Dermis microvascular lymphatic vessel endothelial cell (primary cell): ENCODE measurements at places on chromosomes 5 and 9.

DNA sequence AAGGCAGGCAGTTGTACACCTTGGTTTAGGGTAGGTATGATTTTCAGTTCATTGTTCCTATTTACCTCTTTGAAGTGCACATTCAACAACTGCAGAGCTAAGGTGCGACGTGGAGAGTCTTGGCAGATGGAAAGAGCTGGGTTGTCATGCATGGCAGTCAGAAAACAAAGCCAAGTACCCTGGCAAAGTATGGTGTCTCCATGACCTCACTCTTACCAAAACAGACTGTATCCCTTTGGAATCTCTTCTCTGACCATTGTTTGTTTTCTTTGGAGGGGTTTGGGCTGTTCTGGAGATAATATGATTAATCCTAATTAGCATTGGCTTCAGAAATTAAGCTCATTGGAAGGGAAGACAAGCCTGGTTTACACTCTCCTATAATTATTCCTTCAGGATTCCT is 665.7 kb downstream of the DNAH5 start:
- no peak for DNase-seq

GRCh38 chr9:86800681-86801080 is 146.6 kb downstream of the GAS1 start:
- no peak for DNase-seq

- no peak for DNase-seq
Measured at GRCh38 chr9:93592008-93592642, 15.7 kb downstream of the PHF2 start.

DNA sequence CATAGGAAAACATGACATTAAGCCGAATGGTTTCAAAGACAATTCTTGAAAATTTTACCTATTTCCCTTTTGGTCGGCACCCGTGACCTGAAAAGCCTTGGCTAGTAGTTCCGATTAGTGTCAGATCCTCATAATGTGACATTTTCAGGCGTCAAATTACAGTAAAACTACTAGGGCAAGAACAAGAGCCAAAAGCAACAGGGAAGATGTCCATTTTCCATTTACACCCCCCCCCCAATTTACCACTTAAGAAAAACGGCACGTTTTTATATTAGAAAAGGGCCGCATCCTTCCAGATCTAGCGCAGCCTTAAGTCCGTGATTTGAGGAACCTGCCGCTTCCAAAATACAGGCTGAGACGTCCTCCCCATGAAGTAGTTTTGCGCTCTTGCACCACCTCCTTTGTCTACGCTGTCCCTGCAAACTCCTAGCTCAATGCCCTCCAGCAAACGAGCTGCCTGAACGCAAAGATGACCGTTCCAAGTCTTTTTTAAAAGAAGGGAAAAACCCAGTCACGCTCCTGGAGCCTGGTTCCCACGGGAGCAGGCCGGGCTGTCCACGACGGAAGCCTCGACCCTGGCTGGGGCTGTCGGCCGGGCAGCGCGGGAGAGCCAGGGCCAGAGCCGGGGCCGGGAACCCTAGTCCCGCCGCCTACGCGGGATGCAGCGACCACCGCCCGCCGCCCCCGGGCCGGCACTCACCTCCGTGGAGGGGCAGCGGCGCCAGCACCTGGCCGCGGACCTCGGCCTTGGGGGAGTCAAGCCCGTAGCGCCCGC is 616 bp downstream of the RNF130 start:
- peak; percentile 52 for DNase-seq

GRCh38 chr9:129340427-129341170 is 162.5 kb upstream of the IER5L start:
- DNase-seq: no peak
